ENCODE measurements at places on chromosomes 4 and X.

DNA sequence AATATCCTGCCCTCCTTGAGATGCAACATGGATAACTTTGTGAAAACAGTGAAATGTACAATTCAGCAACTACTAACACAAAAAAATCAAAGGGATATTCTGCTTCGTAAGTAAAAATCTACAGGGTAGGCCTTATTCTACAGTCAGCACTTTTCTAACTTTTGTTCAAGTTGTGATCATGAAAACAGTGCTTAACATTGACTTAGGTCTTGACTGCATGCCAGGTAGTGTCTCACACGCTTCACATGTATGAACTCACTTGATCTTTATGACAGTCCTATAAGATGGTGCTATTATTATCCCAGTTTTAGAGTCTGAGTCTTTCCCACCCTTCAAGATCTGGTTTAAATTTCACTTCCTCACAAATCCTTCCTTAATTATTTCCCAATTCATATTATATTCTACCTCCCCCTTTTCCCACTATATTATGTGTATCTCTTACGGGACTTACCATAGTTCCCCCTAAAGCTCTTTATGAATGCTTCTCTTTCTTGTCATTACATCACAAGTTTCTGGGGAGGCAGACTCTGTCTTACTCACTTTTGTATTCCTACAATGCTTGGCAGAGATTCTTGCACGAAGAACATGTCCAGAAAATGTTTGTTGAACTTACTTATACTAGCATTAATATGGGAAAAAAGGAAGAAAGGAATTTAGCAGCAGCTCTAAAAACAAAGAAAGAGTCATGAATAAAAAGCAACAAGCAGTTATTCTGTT, 179.8 kb downstream of the SCFD2 start:
- DNase-seq, result no peak

DNA sequence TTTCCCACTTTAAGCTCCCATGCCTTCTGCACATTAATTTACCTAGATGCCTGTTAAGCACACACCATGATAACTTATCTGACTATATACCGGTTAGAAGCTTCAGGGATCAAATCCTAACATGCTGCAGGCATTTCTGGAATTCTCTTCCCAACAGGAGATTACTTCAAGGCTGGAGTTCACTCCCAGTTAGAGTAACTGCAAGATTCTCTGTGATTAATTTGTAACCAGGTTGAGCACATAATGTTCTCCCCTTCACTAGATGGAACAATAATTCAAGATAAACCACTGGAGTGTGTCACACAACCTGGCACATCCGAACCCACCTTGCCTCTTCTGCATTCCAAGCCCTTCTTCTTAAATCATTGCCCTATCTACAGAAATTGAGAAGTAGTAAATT, 11.8 kb upstream of the UGT2A3 start:
- no peak for DNase-seq

GRCh38 chr4:1250921-1251772, 2.2 kb upstream of the CTBP1 start:
- DNase-seq, result no peak

- no peak for DNase-seq
These were observed 120.2 kb upstream of the GK2 start for GRCh38 chr4:79528241-79528706.

GRCh38 chrX:42107495-42108488, 184.4 kb upstream of the CASK start:
- DNase-seq, result no peak

GRCh38 chr4:86398187-86398586, 38.3 kb upstream of the MAPK10 start:
- DNase-seq, result no peak

GRCh38 chrX:118254611-118255010, 91.3 kb upstream of the WDR44 start:
- DNase-seq, result no peak

GRCh38 chrX:926070-926469, 286.4 kb downstream of the CRLF2 start:
- no peak for DNase-seq

DNA sequence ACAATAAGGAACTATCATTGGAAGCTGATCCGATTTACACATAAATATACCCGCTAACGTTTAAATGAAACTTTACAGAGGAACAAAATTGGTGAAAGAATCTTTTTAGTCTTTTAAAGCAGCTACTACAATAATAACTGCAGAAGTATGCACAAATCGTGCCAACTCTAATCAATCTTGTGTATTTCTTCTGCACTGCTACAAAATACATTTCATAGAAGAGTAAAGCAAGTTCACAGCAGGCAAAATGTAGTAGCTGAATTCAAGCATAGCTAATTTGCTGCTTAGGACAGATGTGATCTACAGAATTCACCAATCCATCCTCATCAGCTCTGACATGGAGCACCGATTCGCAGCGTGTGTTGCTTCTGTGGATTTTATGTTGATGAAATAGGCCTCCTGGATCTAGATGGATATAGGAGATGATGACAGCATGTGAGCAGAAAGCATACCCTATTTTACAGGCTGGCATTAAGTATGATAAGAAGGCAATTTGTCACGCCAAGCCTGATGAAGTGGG, 367.3 kb upstream of the FGF13 start:
- DNase-seq, result no peak

DNA sequence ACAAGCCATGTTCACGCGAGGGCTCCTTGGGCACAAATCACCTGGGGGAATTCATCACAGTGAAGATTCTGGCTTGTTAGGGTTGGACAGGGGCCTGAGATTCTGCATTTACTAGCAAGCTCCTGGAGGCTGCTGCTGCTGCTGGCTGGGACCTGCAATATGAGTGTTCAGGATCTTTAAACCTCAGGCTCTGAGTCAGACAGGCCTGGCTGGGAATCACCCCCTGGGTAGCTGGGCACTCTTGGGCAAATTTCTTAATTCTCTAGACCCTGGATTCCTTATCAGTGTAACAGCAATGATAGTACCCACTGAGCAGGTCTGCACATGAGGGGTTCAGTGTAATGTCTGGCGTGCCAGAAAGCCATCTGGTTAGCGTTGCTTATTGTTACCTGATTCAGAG, 101.5 kb downstream of the DHX15 start:
- no peak for DNase-seq

GRCh38 chr4:86818841-86819240, 30.3 kb downstream of the SLC10A6 start:
- DNase-seq, result no peak

DNA sequence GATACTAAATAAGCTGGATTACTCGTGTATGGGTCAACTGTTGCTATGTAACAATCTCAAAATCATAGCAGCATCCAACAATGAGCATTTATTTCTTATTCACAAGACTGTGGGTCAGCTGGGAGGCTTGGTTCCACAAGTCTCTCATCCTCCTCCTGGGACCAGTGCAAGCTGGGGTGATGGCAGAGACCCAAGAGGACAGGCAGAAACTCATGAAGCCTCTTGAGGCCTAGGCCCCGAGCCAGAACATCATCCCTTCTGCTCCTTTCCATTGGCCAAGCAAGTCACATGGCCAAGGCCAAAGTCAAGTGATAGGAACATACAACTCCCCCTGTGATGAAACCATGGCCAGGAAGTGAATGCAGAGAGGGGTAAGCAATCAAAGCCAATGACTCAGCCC, 422.1 kb downstream of the BCOR start:
- no peak for DNase-seq

DNA sequence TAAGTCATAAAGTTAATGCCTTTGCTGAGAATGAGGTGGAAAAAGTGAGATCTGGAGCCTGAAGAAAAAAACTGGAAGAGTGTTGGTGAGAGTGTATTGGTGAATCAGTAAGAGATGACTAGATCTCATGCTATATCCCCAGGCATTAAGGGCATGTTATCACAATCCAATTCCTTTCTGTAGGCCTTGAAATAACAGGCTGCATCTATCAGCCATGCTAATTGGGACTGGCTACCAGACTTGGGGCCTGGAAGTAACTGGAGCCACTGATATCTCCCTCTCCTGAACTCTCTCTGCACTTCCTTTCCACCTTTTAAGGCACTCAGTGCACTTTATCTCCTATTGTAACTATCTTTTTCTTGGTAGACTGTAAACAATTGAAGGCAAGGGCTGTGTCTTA, 88.8 kb upstream of the HPRT1 start:
- DNase-seq, result no peak

GRCh38 chr4:68872643-68873502, 57.1 kb downstream of the UGT2B10 start:
- DNase-seq, result no peak

DNA sequence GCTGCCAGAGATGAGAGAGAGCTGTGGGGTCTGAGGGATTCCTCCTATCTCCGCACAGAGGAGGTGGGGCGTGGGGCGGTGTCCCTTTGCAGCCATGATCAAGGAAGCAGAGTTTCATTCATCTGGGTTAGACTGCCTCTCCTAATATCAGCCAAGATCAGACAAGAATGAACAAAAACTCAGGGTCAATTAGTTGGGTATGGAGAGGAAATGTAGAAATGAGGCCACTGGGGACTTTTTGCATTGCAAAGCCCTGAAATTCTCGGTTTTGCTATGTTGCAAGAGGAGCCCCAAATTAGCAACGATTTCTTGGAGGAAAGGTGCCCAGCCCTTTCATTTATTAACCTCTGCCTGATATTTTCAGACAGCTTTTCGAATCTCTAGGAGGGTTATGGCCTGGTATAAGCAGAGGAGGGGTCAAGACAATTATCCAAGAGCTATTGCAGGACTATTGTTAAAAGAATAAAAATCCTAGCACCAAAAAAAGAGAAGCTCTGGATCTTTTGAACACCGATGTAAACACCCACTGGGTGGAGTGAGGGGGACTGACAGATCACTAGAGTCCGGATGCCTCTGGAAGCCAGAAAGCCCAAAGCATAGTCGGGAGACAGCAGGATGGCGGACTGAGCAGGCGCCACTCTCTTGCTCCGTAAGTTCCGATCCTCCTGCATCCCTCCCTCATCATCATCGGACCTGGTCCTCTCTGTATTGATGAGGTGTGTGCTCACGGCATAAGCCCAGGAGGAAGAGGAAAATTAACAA, 34.4 kb upstream of the ACSL1 start:
- no peak for DNase-seq

- DNase-seq, result no peak
These were observed 23.0 kb upstream of the CPLX1 start for GRCh38 chr4:848803-849477.

DNA sequence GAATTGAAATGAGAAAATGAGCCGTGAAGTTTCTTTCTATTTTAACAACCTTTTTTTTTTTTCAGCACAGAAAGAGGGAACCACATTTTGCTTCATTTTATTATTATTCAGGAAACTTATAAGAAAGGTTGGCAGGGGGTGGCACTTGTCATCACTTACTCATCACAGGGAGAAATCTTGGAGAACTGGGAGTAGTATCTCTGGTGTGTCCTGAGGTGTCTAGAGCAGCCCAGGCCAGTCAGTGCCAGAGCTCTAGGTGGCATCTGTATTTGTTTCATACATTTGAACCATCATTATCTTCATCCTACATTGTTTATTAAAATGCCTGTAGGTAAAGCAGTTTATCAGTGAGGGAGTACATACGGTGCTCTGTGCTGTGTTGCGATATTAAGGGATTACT, 43.8 kb upstream of the ARHGAP24 start:
- no peak for DNase-seq

DNA sequence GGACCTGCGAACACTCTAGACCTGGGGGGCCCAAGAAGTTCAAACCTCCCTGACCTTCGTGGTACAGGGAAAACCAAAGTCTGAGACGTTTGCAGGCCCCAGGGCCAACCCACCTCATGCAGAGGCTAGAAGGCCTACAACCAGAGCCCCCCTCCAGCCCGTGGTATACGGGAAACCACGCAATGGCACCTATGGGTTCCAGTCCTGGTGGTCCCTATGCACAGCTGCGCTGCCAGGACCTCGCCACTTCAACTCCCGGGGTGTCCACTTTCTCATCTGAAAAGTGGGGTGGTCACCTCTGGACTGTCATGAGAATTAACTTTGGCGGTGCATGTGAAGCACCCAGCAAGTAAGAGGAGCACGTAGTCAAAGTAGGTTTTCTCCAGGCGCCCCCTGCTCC, 8.4 kb upstream of the MSX1 start:
- no peak for DNase-seq

DNA sequence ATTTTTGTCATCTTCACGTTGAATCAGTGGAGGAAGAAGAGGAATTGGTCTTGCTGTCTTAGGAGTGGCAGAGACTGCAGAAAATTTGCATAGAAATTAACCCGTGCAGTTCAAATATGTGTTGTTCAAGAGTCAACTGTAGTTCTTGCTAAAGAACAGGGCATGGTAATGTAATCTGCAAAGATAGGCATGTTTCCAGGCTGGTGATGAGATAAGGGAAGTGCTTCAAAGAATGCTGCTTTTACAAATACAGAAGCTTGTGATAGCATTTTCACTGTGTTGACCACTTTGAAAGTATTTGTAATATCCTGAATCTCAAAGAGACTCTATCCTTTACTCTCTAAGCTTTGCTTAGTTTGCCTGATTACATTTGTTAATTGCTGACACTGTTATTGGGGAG, 60.1 kb downstream of the PRRG1 start:
- no peak for DNase-seq

- DNase-seq, result no peak
These were observed 336.1 kb downstream of the UNC5C start for GRCh38 chr4:95212692-95213091.

GRCh38 chr4:150387981-150388380, 194.0 kb upstream of the MAB21L2 start:
- DNase-seq, result no peak

DNA sequence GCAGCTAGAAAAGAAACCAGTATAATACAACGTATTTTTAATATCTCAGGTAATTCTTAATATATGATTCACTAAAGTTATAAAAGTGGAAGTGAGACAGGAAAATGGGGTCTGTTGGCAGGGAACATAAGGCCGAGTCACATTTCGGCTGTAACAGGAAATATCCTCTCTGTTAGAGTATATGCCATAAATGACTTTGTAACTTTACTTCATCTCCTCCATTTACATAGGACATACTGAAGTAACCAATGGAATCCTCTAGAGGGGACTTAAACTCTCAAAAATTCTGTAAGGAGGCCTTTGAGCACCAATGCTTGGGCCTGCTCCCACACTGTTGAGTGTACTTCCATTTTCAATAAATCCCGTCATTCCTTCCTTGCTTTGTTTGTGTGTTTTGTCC, 71.3 kb downstream of the ANKRD17 start:
- no peak for DNase-seq

DNA sequence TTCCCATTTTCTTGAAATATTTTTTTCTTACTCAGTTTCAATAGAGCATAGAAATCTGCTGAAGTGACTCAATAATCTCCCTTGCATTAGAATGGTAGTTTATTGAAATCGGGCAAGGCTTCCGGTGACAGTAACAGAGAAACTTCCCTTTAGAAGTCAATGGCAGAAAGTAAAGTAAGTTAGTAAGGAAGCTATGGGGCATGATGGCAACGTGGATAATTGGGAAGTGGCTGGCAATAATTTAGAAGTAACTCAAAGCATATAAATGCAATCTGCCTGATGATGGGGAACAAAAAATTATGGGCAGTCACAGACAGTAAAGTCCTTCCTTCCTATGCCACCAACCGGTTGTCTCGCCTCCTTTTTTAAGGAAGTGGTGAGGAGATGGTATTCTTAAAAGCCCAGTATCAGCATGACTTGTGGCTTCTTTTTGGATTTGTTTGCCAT, 7.6 kb downstream of the CYBB start:
- DNase-seq, result no peak

DNA sequence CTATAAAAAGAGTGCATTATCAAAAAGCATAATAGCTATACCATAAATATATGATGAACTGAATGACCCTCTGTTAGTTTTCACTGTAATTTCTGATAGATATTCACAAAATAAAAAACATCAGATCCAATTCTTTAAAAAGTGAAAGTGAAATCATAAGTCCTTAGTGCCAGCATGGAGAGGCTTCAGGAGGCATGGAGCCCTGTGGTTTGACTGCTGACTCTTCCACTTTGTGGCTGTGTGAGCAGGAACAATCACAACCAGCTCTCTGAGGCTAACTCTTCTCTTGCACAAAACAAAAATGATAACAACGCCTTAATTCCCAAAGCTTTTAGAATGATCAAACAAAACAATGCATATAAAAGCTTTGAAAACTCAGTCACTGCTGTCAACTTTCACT, 1143.9 kb downstream of the PDHA2 start:
- DNase-seq, result no peak
